ENCODE measurements at places on chromosomes 11 and 22.

GRCh38 chr11:57349491-57350274, 11.5 kb downstream of the P2RX3 start:
- DNase-seq = no peak

DNA sequence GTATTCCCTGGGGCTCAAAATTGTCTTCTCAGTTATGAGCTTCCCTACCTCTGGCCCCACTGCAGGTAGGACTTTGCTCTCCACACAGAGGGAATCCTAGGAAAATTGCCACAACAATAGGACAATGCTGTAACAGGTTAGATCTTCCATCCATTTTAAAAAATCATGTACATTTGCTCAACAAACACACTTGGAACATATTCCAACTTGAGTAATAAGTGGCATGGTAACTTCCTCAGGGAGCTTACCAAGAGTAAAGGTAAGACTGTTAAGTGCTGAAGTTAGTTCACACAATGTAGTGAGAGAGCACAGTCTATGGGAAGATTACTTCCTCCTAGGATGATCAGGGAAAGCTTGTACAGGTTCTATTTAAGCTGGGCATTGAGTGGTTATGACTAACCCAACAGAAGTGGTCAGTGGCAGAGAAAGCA, 78.9 kb upstream of the BIRC3 start:
- no peak for DNase-seq

- DNase-seq = no peak
Measured at GRCh38 chr11:73257342-73258103, 14.6 kb upstream of the P2RY6 start.

DNA sequence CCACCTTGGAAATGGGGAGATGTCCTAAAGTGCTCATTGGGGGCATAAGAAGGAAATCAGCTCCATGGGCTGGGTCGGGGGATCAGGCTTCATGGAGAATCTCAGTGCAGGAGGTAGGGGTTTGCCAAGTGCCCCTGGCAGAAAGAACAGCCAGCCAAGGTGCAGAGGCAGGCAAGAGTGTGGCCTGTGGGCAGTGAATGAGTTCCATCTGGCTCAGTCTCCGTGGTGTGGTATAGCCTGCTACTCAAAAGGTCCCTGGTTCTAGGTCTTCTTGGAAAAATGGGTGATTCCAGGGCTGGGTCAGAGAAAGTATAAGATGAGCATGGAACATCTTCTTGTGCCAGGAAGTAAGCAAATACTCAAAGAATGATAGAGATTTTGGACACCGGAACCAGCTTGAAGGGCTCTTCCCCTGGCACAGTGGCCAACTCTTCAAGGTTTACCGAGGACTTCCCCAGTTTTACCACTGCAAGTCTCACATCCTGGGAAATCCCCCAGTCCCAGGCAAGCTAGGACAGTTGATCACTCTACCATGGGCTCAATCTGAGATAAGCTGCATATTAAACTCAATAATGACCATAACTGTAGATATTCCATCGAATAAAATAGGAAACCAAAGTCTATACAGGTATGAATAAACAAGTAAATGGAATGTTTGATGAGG, 10.6 kb upstream of the ARAP1 start:
- no peak for DNase-seq

DNA sequence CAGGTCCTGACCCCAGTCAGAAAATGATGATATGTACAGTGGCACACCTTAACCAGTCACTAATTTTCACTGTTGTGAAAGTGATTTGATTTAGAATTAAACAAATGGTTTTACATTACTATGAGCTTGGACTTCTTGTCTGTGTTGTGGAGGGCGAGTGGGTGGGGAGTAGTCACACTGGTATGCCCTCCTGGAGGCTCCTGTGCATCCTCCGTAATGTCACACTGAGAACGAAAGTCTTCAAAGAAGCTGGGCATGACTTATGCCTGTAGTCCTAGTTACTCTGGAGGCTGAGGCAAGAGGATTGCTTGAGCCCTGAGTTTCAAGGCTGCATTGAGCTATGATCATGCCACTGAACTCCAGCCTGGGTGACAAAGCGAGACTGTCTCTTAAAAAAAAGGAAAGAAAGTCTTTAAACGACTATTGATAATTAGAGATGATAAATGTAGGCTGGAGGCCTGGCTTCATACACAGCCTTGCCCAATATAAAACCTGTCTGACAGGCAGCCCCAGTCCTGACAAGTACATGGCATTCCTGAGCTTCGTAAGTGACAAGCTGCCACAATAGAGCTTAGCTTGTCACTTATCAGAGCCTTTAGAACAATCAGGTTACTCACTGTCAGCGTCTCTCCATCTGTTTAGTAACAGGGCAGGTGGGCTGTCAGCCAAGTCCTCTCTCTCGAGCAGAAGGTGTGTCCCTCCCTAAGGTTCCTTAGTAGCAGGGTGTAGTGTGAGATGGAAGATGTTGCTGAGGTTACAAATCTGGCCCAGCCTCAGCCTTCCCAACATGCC, 5.0 kb upstream of the LIMK2 start:
- peak; percentile 50 for DNase-seq
